GM12865 (cell line): ENCODE measurements at places on chromosomes 13 and 19.

DNA sequence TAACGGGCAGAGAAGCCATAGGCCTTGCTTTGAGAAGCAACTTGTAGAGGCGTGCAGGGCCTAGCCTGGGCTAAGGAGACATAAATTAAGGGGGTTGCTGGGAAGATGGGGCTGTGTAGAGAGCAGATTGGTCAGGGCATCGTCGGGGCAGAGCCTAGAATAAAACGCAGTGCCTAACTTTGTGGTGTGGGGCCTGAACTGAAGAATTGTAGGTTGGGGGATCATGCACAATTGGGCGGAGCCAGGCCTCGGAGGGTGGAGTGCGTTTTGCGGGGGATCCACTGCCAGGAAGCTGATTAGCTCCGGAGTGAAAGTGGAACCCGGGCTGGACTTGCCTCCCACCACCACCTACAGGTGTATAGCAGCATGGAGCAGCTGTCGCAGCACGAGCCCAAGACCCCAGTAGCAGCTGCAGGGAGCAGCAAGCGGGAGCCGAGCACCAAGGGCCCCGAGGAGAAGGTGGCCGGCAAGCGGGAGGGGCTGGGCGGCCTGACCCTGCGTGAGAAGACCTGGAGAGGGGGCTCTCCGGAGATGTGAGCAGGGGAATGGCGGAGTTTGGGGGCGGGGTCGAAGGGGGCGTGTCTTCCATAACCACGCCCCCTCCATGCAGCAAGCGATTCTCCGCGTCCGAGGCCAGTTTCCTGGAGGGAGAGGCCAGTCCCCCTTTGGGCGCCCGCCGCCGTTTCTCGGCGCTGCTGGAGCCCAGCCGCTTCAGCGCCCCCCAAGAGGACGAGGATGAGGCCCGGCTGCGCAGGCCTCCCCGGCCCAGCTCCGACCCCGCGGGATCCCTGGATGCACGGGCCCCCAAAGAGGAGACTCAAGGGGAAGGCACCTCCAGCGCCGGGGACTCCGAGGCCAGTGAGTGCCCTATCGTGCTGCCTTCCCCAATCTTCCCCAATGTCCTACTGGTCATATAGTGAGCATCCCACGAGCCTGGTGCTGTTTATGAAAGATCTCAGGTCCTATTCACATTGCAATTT is 13.8 kb downstream of the DNASE2 start:
- peak; percentile 70 for DNase-seq

- no peak for DNase-seq
These were observed 5.5 kb downstream of the RPL28 start for GRCh38 chr19:55391191-55391670.

DNA sequence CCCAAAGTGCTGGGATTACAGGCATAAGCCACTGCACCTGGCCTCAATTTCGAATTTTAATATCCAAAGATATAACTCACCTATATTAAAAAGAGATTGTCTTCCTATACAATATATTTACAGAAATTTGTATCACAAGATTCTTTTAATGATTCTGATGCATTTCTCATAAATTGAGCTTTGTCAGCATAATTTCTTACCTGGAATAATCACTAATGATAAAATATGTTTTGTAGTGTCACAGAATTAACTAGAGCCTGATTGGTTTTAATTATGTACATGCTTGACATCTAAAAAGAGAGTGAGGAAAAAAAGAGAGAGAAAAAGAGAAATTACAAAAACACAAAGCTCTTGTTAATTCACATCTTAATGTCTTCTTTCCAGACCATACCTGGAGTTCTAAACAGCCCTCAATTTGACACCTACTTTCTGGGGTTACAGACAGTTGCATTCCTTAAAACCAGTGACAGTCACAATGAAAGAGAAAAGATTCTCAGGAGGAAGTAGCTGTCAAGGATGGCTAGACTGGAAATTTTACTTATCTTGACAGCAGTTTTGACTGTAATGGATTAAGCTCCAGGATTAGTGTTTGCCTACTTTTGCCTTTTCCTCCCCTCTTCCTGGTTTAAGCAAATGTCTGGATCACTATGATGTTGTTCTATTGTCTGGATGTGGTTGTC is 214.4 kb downstream of the SPRY2 start:
- peak; percentile 3 for DNase-seq

DNA sequence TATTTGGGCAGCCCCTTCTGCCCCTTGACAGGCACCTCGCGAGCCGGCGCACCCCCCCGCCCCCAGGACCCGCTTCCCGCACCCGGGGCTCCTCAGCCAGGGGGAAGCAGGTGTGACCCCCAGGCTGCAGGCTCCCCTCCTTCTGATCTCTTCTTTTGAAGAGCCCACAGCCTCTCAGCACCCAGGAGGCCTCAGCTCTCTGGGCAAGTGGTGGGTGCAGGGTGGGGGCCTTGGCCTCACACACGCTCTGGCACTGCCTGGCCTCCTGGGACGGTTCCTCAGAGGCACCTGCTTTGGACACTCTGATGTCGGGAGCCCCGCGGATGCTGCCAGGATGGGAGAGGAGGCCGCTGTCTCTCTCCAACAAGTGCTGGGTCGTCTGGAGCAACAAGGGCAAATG is 1.5 kb upstream of the C13orf46 start:
- no peak for DNase-seq

GRCh38 chr19:51422053-51422448 is 4.6 kb upstream of the SIGLEC10 start:
- peak; percentile 86 for DNase-seq

- peak; percentile 81 for DNase-seq
These were observed 3.0 kb downstream of the PRKD2 start for GRCh38 chr19:46713781-46714443.
